ENCODE measurements at places on chromosomes 1 and 21.
A peak's percentile ranks its signal among the peaks of the same experiment; 100 is the strongest.

DNA sequence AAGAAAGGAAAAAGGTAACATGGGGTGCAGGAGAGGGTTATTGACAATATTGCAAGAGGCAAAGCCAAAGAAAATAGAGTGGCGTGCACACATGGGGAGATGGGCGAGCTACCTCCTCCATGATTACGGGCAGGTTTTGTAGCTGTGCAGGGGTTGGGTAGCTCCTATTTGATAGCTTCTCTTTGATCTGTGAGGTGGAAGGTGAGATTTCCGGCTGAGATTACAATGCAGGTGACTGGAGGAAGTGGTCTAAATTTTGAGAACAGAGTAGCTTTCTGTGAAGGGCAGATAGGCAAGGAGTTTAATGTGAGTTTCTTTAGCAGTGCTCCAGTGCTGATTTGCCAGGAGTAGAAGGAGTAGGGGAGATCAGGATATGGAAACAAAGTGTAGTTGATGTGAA lies 263.4 kb downstream of the PLA2G4A start:
- DNase-seq = no peak

- no peak for DNase-seq
These were observed 45.1 kb downstream of the ATP2B4 start for GRCh38 chr1:203671521-203672278.

DNA sequence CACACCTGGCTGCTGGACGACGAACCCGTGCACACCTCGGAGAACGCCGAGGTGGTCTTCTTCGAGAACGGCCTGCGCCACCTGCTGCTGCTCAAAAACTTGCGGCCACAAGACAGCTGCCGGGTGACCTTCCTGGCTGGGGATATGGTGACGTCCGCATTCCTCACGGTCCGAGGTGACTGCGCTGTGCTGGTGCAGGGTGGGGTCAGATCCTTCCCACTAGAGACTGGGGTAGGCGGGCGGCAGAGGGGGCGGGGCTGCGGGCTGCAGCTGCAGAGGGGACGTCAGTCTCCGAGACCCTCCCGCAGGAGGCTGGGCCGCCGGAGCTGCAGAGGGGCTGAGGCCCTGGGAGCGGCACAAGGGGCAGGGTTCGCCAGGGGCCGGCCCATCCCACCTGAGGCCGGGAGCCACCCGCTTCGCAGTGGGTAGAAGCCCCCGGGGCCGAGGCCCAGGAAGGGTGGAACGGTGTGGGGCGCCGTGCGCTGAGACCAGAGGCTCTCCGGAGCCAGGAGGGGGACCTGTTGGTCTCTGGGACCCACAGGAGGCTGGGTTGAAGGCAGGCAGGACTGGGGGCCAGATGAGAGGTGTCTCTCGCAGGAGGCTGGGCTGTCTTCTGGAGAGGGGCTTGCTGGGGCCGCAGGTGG lies 90.6 kb downstream of the TRIM11 start:
- DNase-seq = no peak

GRCh38 chr1:68112835-68113243 lies 62.4 kb upstream of the DIRAS3 start:
- peak; percentile 89 for DNase-seq

- no peak for DNase-seq
These were observed 51.5 kb downstream of the PSMG1 start for GRCh38 chr21:39131791-39132190.

GRCh38 chr1:154400381-154400801 lies 4.8 kb upstream of the IL6R start:
- DNase-seq = no peak

DNA sequence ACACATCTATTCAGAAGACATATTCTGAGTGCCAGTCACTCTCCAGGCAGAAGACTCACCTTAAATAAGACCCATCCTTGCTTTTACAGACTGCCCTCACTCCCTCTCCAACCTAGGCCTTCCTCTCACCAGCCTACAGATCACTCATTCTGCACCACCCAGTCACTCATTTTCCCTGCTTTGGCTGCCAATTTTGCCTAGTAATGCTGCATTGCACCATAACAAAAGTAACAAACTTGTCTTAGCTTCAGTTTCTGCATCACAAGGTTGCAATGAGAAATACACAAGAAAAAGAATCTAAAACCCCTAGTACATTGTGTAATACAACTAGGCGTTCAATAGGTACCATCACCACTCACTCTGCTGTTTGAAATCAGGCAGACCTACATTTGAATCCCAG lies 292.4 kb downstream of the PLPP3 start:
- no peak for DNase-seq

DNA sequence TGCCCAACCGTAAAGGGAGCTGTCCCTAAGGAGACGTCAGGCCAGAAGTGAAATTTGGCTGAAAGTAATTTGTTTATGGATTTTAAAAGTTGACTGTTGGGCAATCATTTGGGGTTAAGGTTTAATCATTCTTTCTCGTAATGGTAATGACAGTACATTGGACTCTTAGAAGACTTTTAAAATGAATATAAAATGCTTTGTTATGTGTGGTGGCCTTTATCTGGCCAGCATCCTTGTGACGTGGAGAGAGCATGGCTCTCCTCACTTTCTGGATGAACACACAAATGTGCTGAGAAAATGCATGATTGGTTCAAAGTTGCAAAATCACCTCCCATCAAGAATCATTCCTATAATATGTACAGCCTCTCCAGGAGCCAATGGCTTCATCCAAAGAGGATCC lies 160.2 kb downstream of the DHRS3 start:
- peak; percentile 79 for DNase-seq

DNA sequence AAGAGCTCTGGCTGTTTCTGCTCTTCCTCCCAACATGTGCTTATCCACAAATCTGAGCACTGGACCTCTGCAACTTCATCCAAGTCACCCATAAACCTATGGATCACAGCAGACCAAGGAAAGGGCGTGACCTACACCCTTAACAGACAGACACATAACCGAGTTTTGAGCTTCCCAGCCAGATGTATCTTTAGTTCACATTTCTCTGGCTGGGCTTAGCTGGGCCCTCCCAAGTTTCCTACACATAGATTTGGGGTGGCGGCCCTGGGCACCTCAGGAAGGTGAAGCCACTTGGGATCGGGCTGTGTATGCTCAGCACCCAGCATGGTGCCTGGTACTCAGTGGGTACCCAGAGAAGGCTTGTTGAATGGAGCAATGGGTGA lies 26.4 kb downstream of the FAAH start:
- no peak for DNase-seq

DNA sequence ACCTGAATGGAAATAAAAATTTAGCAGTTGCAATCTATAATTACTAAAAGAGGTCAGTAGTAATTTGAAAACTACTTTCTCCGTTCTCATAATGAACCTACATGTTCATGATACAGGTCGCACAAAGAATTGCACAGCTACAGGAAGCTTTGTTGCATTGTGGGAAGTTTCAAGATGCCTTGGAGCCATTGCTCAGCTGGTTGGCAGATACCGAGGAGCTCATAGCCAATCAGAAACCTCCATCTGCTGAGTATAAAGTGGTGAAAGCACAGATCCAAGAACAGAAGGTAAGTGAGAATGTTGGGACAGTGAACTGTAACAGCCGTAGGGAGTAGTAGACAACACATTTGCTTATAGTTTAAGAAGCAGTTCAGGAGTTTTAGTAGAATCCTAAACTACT lies 68.8 kb upstream of the BMP8A start:
- no peak for DNase-seq

- no peak for DNase-seq
These were observed 18.6 kb downstream of the PCSK9 start for GRCh38 chr1:55057956-55058298.

DNA sequence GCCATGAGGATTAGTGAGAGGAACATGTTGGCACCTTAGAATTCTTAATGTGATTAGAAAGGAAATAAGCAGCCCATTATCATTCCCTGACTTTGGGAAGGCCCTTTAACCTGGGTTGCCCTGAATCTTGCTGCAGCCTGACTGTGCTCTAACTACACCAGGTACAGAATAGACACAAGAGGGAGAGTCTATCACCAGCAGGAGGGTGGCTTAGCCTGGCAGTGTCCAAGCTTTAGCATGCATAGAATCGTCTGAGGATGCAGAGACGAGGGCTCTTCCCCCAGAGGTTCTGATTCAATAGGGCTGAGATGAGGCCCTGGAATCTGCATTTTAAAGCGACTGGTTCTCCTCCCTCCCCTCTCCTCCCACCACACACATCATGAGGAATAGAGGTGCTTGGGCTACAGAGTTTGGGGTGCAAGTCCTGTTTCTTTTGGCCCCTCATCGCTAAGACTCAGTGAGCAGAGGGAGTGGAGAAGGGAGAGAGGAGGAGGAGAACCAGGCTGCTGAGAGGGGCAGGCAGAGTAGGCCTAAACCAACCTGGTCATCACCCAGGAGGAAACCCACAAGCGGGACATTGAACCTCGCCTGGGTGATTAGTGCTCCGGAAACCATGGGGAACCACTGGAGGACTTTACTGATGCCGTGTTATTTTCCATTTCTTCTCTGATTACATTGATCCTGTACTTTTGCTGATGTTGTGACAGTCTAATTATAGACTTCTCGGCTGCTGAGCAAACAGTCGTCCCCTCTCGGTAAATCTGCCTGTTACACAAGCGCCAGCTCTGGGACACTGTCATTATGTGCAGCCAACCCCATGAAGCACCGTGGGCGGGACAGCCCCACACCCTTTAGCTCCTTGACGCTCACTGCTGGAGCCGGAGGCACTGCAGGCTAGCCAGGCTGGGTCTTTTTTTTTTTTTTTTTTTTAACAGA lies 6.3 kb upstream of the TENT5C start:
- DNase-seq = no peak

- peak; percentile 75 for DNase-seq
These were observed 532.2 kb downstream of the MATN1 start for GRCh38 chr1:30191154-30191702.

- DNase-seq = peak; percentile 2
These were observed 1518.9 kb upstream of the B3GALT2 start for GRCh38 chr1:194705123-194705854.

DNA sequence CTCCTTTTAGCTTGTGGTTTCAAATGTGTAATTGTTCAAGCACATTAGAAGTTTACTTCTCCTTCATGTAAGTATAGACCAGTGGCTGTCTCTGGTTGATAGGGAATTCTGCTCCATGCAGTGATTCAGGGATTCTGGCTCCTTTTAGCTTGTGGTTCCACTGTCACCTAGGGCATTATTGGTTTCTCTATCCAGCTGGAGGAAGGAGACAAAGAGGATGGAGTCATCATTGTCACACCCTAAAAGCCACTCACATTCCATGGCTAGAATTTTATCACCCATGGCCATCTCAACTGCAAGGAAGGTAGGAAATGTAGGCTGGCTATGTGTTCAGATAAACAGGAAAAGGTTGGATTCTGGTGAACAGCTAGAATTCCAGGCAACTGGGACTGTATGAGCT lies 131.2 kb downstream of the URB2 start:
- no peak for DNase-seq

GRCh38 chr1:208654241-208654640 lies 410.1 kb upstream of the PLXNA2 start:
- peak; percentile 18 for DNase-seq

GRCh38 chr1:146021622-146022402 lies at the start of gene HJV:
Gene HJV (minus strand): TSS chr1:146021735. CDS start chr1:146020231, 1,504 bp downstream.
- DNase-seq = no peak

GRCh38 chr1:219215477-219215876 lies 41.8 kb downstream of the LYPLAL1 start:
- peak; percentile 6 for DNase-seq
